HAP-1 (cell line): ENCODE measurements at places on chromosomes 5 and 9.
A peak's percentile ranks its signal among the peaks of the same experiment; 100 is the strongest.

DNA sequence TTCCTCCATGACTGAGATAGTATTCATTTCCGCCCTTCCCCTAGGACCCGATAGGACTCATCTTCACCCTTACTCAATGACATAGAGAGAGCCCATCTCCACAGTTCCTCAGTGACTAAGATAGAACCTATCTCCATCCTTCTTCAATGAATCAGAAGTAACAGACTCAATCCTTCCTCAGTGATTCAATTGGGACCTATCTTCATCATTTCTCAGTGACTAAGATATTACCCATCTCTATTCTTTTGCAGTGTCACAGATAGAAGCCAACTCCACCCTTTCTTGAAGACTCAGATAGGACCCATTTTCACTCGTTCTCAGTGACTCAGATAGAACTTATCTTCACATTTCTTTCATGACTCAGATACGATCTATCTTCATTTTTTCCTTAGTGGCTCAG is 164.6 kb downstream of the FBXO4 start:
- no peak for DNase-seq

DNA sequence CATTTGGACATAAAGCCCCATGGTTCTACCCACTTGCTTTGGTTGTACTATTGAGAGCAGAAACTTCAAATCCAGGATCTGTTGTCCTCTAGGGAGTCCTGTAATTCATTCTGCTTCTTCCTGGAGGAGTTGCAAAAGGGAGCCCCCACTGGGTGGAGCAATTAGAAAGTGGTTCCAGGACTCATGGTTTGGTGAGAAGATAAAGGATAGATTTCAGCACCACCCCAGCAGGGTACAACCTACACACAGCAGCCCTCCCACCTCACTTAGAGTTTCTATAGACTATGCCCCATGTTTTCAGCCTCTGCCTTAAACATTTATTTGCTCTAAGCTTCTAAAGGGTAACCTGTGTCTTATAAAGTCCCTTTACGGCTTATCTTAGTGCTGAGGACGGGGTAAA is 112.6 kb upstream of the ARRDC3 start:
- no peak for DNase-seq

DNA sequence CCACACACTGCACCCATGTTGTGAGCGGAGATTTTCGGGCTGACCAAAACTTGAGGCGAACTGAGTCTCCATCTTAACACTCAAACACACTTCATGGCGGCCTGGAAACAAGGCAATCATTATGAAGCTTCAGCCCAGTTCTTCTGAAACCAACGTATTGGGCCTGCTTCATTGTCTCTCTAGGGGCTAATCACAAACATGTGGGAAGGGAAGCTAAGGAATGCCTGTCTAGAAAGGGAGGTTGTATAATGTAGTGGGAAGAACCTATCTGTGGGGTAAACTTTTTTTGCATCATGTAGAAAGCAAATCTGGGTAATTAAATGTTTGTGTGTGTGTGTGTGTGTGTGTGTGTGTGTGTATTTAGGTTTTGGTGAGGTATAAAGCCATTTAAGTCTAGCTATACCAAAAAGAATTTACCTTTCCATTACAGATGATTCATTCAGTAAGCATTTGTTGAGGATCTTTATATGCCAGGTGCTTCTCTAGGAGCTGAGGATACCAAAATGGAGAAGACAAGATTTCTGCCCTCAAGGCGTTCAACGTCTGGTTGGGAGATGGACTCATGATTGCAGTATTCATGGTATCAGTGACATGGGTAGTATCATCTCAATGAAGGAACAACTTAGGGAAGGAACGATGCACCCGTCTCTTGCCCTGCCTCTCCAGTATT is 29.4 kb downstream of the SLC1A3 start:
- DNase-seq = no peak

DNA sequence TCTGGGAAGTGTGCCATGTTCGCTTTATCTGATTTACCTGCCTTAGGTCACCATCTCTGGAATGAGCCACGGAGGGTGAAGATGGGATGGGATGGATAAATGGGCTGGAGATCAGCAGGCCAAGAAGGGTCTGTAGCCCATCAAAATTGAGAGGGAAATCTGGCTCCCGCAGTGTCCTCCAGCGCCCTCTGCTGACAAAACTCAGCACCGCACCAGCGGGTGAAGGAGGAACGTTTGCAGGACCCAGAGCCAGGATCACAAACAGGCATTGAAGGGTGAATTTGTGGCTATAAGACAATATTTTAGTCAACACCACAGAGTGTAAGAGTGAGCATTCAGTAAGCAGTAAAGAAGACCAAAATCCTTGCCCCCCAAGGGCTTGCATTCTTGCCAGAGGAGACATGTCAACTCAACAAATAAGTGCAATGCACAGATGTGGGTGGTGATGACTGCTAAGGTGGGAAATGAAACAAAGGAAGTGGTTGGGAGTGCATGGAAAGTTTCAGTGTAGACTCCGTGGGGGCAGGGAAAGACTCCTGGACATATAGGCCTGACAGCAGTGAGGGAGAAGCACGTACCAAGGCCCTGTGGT is 124.4 kb downstream of the TENT4A start:
- peak; percentile 8 for DNase-seq

DNA sequence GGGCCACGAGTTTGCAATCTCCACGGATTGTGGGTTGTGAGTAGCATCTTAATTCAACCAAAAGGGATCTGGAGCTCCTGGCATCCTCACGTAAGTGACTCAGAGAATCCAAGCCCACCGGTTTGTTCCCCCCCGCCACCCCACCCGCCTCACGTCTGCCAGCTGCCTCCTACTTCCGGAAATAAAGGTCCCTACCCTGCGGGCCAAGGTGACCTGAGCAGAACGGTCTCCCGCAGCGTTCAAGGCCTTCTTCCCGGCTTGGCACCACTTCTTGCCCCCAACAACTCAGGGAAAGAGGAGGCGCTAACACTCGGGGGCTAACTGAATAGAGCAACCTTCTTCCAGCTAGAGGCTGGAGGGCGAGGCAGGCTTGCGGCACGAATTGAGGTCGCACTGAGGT is 8.8 kb upstream of the GPRIN1 start:
- DNase-seq = no peak

DNA sequence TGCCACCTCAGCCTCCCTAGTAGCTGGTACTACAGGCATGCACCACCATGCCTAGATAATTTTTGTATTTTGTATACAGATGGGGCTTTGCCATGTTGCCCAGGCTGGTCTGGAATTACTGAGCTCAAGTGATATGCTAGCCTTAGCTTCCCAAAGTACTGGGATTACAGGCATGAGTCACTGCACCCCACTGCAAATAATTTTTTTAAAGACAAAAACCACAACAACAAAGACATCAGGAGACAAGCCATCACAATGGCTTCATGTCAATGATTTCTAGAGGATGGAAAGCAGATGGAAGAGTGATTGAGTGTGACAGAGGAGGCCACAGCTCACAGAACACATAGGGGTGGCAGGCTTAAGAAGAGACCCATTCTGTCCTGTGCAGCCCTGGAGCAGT is 97.9 kb upstream of the PCSK1 start:
- DNase-seq = no peak

- no peak for DNase-seq
Observed at GRCh38 chr9:8686516-8686915, 886.9 kb upstream of the DMAC1 start.

- DNase-seq = no peak
Observed at GRCh38 chr5:138463419-138464007, 1.8 kb upstream of the EGR1 start.
